ENCODE measurements at places on chromosomes 12 and 14.

- peak; percentile 13 for DNase-seq
Observed at GRCh38 chr12:48651681-48652080, 30.4 kb downstream of the KANSL2 start.

GRCh38 chr14:104596451-104596918, 8.1 kb downstream of the TMEM179 start:
- no peak for DNase-seq

DNA sequence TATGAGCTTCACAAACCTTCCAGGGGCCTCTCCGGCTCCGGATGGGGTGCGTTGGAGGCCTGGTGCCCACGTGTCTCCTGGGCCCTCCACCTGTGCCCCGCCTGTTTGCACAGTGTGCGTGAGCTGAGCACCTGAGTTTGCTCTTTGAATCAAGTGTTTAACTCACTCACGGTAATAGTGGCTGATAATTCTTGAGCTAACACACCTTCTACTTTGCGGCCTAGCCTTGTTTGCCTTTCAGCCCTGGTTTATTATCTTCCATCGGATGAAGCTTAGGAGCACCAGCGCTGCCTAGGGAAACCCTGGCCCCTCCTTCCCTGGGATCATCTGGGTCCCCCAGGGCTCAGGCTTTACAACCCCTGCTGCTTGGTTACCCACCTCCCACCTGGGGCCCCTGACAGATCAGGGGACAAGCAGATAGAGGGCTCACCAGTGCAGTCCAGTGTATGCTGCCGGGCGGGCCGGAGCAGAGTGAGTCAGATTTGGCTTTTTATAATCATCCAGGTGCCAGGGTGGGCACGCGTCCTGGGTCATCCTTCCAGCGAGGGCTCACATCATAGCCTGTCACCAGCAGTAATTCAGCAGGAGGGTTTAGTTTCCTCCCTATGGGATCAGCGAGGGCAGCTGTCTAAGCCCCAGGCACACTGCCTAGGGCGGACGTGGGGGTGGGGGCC, 62.8 kb upstream of the RFLNA start:
- no peak for DNase-seq

GRCh38 chr12:81896771-81897170, 137.6 kb upstream of the PPFIA2 start:
- no peak for DNase-seq

DNA sequence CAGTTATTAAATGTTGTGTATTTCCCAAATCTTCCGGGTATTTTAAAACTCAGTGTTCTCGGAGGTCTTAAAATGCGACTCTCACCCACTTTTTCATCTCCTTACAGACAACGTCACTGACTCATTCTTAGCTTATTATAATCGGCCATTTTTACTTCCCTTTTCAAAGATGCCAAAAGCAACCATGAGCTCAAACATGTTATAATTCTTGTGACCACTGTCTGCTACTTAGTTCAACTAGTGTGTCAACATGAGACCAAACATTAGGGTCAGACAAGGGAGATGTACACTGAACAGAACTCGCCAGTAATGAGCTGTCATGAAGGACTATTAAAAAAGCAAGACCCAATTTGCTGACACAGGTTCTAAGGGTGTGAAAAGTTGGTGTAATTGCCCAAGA, 4.2 kb upstream of the GRIP1 start:
- DNase-seq = no peak

Data from fibroblast of skin of left quadriceps (primary cell).